ENCODE measurements at places on chromosomes 2 and 18.

DNA sequence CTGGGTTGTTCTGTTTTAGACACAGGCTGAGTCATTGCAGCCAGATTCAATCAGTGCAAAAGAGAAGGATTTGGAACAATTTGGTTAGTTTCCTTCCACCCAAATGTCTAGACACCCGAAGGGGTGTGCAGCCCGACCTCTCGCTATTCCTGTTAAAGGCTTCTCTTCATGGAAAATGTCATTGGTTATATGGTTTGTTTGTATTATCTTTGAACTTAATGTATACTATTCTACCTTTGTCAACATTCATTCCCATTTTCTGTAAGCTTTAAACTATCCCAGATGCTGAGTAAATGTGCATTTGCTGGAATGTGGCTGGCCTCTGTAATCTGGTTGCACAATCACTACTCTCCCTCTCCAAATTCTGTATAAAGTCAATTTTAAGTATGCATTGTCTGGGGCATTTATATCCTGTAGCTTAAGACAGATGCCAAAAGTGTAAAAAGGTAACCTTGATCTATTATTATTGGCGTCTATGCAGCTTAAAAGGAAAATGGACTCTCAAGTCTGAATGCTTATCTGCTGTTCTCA, 80.4 kb upstream of the RND3 start:
- no peak for DNase-seq

DNA sequence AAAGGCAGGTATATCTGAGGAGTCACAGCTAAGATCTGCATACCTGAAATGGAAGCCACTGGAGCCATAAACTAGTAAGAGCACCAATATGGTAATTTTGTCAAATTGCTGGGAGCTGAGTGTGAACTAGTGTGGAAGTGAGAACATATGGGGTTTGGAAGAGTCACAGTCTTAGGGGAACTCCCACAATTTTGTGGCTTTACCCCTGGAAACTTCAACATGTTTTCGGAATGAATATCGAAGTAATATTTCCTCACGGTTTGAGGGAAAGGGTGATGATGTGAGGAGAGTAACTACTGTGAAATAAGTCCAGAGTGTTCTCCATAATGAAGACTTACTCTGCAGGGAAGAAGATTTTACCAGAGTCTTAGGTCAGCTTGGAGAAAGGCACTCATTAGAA, 565.9 kb downstream of the RIT2 start:
- no peak for DNase-seq

GRCh38 chr2:199798831-199799580, 52.0 kb downstream of the FTCDNL1 start:
- DNase-seq: no peak

- no peak for DNase-seq
Measured at GRCh38 chr2:167756446-167756845, 490.9 kb downstream of the STK39 start.

- DNase-seq: no peak
Measured at GRCh38 chr2:147331790-147332419, 512.9 kb upstream of the ACVR2A start.

DNA sequence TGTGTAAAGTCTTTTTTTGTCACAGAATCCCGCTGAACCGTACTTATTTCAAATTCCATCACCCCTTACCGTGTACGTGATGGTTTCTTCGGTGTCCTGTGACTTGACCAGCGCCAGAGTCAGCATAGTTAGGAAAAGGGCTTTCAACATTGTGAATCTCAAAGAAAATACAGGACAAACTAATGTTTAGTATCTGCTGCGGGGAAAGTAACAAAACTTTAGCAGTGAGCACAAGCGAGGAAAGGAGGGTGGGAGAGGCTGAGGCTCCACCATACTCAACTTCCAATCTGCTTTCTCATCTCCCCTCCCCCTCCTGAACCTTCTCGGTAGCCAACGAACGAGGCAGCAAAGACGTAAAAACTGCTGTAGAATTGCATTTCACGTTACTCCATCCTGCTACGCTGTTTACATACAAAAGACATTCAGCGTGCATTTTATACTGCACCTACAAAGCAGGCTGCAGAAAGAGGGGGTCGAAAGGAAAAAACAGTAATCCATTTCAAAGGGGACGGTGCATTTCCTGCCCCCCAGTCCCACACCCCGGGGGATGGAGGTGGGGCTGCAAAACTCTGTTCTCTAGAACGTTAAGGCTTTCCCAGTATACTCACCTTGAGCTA, 1.2 kb downstream of the EFEMP1 start:
- DNase-seq: no peak

GRCh38 chr2:138829326-138829919, 49.2 kb upstream of the NXPH2 start:
- no peak for DNase-seq

- DNase-seq: no peak
Measured at GRCh38 chr2:231337807-231338759, 57.4 kb upstream of the B3GNT7 start.

DNA sequence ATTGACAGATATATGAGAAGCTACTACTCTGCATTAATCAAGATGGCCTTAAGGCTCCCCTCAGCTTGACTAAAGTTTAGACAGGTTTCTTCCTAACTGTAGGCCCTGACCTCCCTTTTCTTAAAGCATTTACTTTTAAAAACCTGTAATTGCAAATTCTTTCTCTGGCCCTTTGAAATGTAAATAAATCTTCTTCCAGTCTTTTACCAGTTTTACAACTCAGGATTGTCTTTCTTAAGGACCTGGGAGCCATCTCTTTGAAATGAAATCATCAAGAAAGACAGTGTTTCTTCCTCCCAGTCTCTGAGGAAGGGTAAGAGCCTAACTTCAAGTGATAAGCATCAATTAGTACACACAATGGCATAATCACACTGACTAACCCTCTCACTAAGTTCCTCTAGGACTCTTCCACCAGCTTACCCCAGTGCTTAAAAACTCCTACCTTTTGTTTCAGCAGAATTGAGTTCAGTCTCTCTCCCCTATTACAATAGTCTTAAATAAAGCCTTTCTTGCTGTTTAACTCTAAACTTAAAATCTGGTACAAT, 58.7 kb upstream of the CDH20 start:
- DNase-seq: no peak

DNA sequence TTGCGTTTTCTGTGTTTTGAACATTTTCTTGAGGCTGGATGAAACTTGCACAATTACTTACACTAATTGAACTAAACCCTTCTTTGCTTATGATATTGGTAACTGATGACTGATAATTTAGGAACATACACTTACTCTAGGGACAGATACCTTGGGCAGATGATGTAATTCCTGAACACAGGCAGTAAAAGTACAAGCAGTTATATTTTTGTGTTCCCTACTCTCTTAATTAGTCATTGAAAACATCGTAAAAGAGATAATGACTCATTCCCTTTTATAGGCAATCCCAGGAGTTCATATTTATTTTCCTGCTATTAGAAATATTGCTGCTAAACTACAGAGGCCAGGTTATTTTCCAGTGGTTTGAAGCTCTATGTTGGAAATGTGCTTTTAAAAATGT, 46.4 kb downstream of the CCDC85A start:
- no peak for DNase-seq

Data from GM12878 (cell line).